Activated CD4-positive, alpha-beta T cell treated with anti-CD3 and anti-CD28 coated beads, Interleukin-2, amount 50 U/mL, for 24 hours (primary cell): ENCODE measurements at places on chromosomes 13 and 19.

DNA sequence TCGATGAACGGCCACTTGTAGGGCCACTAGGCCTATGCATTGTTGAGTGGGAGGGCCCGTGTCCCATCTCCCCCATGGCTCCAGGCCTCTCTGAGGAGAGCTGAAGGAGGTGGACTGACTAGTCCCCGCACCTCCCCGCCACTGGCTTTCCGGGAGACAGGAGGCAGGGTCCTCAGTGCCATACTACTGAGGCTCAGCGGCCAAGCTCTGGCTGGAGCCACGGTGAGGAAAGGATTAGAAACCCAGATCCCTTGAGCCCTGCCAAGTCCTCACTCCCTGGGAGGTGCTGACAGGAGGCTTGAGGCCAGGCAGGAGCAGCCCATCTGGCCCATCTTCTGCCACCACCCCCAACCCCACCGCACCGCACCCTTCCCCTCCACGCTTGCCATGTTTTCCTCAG is 29.0 kb downstream of the CCDC8 start:
- no peak for DNase-seq

DNA sequence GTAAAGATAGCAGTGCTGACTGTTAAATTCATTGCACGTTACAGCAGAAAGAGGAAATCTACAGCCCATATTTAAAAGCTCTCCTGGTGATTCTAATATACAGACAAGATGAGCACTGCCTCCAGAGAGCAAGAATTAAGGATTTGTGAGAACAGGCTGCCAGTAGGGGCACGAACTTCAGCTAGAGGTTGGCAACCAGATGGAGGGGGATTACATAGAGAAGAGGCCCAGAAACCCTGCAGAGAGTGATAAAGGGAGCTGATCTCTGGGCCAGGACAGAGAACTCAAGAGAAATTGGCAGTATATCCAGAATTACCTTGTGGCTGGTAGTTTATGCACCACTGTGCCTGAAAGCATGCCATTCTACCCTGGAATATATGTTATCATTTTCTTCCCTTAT is 144.8 kb downstream of the UFM1 start:
- DNase-seq: no peak

DNA sequence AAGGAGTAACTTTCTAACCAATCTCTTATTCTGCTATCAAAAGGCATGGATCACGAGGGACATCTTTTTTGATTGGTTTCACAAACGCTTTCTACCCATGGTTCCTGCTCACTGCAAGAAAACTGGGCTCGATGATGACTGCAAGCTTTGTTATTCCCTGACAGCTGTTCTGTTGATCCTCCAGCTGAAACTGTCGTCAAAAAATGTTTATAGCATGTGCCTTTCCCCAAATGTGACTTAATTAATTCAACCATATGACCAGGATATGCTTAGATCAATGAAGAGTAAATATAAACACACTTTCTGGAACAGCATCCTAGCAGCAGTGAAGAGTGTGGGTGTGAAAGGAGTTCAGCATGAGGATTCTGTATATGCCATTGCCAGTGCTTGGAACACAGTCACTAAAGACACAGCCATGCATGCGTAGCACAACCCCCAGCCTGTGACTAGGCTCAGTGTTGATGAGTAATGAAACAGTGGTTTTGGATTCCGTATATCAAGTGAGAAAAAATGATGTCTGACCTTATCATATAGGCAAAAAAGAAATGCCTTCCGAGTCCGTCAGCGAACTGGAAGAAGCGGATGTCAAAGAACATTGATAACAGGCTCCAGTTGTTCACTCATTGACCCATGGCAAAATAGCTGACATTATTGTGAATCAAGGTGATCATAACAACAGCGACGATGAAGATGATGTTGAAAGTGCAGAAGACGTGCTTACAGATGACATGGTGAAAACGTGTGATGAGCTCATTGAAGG is 347.4 kb downstream of the FGF9 start:
- DNase-seq: no peak

DNA sequence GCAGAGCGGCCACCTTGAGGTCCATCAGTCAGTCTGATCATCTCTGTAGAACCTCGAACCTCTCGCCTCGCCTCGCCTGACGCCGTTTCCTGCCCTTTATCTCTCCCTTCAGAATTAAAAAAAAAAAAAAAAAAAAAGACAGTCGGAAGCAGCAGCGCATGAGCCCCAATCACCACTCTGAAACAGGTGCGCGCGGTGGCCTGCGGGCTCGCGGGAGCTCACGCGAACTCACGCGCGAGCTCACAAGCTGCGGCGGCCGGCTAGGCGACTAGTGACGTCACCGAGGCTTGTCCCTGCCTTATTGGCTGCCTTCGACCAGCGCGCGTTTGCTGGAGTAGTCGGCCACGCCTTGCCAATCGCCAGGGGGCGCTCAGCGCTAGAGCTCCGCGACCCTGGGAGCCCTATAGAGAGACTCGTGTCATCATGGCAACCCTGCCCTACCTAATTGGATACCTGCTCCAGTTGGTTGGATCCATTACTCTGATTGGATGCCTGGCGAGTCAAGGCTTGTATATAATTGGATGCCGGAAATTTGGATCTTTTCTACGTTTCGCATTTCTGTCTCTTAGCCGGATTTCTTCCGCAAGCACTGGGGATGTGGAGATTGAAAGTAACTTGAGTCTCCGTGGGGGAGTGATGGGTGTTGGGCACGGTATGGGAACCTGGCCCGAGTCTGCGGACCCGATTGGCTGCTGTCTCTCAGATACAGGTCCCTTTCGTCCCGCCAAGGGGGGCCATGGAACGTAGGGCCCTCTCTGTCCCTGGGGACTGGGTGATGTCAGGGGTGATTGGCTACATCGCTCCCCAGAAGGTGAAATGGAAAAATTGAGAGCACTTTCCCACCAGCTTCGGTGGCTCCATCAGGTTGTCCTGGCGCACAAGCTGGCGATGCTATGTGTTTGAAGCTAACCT is 31.6 kb downstream of the SYT3 start:
- peak; percentile 78 for DNase-seq

GRCh38 chr13:111184458-111185401 is 69.6 kb downstream of the ARHGEF7 start:
- DNase-seq: no peak
